ENCODE measurements at places on chromosomes 4 and X.

DNA sequence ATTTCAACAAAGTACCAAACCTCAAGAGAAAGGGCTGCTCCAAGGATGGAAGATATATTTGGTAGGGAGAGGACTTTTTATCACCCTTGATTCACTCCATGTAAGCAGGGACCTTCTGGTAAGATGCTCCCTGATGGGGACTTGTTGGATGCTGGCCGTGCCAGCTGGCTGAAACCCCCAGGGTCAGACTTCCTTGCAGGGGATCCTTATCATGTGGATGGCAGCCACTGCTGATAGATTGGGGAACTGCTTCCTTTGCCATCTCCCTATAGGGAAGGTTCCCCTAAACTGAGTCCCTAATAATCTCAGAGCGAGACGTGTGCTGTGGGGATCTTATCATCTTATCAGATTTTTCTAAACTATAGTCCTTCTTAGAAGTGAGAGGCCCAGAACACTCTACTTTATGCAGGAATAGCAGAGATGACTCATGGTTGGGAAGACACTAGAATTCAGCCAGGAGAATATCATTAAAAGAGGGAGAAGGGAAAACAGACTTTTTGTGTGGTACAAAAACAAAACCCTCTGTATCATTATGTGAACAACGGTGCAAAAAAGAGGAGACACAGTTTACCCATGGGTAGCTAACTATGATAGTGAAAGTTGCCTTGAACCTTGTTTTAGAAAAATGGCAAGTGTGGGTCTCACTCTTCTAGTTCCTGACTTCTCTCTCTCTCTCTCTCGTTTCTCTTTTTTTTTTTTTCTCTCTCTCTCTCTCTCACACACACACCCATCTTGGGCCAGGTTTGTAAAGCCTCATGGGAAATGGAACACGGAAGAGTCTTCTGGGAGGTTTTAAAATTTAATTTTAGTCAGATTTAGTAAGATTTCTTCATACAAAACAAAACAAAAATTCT, 16.1 kb downstream of the RHOH start:
- DNase-seq = no peak

DNA sequence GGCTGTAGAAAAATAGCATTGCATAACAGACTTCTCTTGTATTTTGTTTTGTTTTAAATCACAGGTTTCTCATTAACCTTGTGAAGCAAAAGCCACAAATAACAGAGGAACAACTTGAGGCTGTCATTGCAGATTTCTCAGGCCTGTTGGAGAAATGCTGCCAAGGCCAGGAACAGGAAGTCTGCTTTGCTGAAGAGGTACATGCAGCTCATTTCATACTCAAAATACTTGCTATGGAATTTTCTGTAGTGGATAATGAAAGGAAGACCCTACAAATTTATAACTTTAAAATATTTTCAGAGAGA, 17.6 kb downstream of the AFP start:
- DNase-seq = no peak

- no peak for DNase-seq
Measured at GRCh38 chr4:176439611-176440010, 119.8 kb downstream of the SPCS3 start.

GRCh38 chr4:29756966-29757365, 963.2 kb upstream of the PCDH7 start:
- DNase-seq = no peak

DNA sequence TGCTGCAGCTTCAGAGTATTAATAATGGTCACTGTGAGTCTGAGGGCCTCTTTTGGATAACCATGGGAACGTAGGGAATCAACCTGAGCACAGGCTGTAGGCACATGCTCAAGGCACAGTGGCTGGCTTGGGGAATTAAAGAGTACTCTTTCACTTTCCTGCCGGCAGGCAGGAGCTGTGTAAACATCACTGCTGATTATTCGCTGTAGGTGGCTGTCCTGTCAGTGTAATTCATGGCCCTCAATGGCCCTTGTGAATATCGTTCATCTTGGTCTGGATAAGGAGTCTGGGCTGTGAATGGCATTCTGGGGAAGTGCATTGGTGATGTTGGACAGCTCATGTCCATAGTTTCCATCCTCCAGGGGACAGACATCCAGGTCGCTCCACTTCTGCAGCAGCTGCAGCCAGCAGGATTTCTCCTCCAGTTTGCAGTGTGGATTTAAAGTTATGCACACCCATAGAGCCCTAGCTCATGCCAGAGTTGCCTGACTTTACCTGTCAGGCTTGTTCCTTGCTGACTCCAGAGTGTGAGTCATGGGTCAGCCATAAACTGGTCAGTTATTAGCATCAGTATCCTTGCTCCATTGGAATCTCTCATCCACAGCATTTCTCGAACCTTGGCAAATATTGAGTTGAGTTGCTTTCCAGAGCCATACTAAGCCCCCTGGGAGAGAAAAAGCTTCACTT, 43.0 kb downstream of the C4orf33 start:
- DNase-seq = no peak

DNA sequence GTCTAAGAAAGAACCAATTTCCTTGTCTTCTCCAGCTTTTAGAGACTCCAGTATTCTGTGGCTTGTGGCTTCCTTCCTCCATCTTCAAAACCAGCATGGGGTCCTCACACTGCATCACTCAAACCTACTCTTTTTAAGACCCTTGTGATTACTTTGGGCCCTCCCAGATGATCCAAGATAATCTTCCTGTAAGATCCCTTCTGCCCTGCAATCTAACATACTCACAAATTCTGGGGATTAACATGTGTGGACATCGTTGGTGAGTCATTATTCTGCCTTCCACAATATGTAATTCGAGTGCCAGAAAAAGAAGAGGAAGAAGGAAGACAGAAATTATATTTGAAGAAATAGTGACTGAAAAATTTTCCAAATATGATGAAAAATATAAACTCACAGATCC, 47.9 kb downstream of the BEND4 start:
- no peak for DNase-seq

GRCh38 chr4:58940167-58940566, 1830.0 kb upstream of the IGFBP7 start:
- no peak for DNase-seq

DNA sequence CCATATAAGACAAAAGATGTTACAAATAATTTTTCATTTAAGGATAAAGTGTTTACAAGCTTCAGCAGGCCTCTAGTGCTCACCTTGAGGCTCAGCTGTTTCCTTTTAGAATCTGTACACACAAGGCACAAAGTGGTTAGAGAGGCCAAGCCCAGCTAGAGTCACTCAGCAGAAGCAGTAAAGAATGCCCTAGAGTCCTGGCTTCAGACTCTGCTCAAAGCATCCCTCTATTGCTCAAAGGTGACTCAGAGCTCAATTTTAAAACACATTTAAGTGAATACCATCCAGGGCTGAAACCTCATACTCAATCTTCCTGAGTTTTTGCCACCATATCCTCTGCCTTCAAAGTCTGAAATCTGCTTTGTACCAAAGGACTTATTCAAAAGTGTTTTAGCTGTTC, 22.6 kb upstream of the PHF8 start:
- DNase-seq = no peak

DNA sequence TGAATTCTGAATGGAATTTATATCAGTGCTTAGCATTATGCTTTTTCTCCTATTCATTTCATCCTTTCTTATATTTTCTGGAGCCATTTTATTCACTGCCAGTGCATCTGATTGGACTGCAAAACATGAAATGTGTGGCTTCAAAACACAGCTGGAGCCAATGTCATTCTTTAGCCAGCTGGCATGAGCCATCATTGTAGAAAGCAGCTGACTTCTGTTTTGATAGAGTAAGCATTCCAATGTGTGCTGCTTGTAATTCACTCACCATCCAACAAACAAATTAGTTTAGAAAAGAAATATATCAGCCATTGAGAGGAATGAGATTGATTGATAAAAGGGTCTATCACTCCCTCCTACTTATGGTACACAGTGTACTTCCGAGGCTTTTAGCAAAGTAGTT, 2616.0 kb downstream of the ARAP2 start:
- DNase-seq = no peak

DNA sequence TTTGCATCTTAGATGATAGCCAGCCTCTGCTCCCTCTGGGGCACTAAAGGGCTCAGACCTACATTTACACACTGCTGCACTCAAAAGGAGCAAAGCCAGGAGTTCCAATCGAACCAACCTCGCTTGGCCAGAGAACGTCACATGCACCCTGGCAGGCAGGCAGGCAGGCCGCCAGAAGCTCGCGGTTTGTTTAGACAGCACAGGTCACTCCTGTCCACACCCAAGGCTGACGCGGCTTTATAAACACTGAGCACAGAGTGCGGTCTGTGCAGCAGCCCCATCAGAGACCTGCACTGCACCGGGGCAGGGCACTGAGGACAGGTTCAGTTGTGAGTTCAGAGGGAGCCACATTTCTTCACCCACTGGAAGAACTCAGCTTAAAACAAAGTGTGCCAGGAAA, 143.9 kb downstream of the BCOR start:
- DNase-seq = no peak

DNA sequence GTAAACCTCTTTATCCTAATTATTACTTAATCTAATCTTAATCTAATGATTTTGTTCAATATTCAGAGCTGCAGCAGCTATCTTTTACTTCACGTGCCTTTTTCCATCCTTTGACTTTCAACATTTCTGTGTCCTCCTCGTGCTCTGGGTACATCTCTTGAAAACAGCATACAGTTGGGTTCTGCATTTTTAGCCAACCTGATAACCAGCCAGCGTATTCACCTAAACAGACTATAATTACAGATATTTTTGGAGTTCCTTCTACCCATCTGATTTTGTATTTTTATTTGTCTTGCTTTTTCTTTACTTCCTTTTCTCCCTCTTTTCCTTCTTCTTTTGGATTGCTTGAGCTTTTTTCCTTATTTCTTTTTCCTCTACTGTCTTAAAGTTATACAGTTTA, 16.2 kb upstream of the JAKMIP1 start:
- DNase-seq = no peak

- no peak for DNase-seq
Measured at GRCh38 chr4:183550345-183551093, 45.7 kb downstream of the ING2 start.

DNA sequence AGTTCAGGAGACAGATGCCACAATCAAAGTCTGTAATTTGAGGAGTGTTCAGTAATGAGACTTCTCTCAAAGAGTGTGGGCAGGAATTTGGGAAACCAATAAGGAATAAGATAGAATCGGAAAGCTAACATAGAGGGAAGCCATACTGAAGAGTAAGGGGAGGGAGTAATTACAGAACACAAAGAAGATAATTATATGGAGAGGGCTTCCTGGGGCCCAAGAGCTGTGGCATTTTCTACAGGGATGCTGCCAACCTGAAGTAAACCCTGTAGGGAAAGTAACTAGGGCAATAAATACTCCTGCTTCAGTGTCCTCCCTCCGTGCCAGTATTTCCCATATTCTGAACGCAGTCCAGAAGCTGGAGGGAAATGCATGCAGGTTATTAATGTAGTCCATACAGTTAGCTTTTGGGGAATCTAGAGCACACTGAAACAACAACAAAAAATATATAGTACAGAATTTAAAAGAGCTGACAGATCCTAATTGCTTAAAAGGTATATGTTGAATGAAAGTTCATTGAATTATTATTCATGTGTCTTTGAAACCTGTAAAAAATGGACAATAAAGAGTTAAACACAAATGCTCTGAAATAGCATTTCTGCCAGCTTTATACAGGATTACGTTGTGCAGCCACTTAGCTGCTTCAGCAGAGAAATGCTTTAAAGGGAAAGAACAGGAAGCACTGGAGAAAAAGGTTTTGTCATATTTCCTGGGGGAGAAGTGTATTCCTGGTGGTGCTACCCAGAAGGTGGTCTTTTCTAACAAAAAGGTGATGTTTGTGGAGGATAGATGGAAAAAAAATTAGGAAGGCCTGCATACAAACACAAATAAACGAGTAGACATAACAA, 48.0 kb downstream of the CXXC4 start:
- DNase-seq = no peak

GRCh38 chrX:153634236-153634635, 12.8 kb upstream of the DUSP9 start:
- DNase-seq = no peak

DNA sequence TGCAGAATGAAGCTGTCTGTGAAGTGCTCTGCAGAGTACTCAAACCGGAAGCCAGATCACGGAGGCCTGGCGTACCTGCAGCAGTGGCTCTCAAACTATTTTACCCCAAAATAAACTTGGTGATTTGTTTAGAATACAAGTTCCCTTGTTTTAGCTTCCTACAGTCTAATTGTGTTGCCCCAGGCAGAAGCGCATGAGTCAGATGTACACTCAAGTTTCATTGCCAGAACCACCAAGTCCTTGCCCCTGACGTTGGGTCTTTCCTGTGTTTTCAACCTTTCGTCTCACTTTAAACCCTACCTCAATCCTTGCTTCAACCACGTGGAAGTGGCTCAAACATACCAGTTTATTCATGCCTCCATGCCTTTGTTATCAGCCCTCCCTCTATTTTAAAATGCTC, 66.2 kb upstream of the SLC7A11 start:
- DNase-seq = no peak

DNA sequence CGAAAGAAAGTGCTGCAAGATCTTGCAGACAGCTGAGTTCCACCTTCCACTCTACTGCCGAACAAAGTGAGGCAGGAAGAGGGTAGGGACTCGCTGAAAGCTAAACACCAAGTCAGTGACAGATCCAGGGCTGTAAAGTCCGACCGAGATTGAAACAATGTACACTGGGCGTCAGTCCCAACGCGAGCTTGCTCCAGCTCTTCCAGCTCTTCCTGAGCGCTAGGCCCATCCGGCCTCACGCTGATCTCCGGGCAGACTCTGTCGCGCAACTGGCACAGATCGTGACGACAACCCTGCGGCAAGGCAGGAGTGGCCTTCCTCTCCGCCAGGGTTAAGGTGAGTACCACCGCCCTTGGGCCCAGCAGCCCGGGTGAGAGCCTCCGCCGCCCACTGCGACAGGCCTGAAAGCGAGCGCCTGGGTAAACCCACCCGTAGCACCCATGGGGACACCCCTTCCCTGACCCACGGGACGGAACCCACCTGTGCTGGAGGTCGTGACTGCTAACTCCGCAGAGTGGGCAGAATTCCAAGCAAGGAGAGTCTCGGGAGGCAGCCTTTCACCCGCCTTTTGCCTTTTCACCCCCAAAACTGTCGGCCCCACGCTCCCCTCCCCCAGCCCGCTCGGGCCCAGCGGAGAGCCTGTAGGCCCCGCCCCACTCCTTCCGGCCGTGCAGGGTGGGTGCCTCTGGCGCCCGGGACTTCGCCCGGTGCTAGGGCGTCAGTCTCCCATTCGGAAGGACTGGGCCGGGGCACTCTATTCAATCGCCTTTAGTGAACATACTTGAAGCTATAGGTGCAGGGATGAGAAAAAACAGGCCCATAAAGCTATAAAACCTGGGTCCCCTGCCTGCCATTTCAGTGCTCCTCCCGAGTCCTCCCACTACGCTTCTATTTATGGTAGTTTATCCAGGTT, at the start of gene TMLHE:
TSS of gene TMLHE (minus strand) at position 641 of the 913 bp plus-strand sequence. CDS start 67,676 bp downstream, outside the sequence.
- peak; percentile 14 for DNase-seq

- no peak for DNase-seq
Measured at GRCh38 chrX:106035064-106035463, 3.5 kb downstream of the SERPINA7 start.

DNA sequence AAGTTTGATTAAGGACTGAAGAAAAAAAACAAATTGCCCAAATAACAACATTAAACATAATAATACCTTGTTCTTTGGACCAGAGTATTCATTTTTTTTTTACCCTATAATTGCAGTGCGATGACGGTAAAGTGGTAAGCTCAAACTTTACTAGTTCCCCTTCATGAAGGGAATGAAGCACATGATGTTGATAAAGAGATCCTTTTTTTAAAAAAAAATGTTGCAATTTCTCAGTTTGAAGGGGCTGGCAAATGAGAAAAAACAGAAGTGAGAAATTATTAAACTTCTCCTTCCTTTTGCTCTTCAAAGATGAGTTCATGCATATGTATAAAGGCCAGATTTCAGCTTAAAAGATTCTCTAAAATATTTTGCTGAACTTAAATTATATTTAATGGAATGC, 231.7 kb downstream of the C4orf33 start:
- DNase-seq = no peak
